ENCODE measurements at places on chromosomes 11 and 22. TPM values are rescaled to one million over a fixed set of nuclear protein-coding genes. Genes with fewer than 3 reads are reported as not detected.

DNA sequence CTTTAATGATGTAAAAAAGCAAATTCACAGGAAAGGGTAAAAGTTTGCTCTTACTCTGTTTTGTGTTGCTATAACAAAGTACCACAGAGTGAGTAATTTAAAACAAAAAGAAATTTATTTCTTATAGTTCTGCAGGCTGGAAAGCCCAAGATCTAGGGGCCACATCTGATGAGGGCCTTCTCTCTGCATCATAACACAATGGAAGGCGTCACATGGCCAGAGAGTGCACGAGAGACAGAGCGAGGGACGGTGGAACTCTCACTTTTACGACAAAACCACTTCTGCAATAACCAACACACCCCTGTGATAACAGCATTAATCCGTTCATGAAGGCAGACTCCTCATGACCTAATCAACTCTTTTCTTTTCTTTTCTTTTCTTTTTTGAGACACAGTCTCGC, 31.1 kb downstream of the CD6 start:
- no peak for DNase-seq

- DNase-seq, result no peak
Observed at GRCh38 chr11:34405079-34405858, 33.5 kb upstream of the CAT start.

DNA sequence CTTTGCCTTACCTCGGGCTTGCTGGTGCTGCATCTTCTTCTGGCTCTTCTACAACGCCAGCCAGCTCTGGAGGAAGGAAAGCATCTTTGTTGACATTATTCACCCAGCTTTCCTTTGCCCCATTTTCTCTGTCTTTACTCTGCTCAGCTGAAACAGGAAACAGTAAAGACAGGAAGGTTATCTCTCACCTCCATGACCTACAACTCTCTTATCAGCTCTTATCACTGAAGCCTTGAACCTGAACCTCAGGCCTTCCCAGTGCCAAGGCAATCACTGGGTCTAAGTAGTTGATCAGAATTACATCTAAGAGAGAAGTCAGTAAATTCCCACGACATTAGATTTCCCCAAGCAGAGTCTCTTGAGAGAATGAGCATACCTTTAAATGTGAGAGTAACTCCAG, 59.6 kb upstream of the CCDC89 start:
- DNase-seq, result no peak

GRCh38 chr11:106137061-106137460, 59.6 kb downstream of the AASDHPPT start:
- DNase-seq, result no peak

DNA sequence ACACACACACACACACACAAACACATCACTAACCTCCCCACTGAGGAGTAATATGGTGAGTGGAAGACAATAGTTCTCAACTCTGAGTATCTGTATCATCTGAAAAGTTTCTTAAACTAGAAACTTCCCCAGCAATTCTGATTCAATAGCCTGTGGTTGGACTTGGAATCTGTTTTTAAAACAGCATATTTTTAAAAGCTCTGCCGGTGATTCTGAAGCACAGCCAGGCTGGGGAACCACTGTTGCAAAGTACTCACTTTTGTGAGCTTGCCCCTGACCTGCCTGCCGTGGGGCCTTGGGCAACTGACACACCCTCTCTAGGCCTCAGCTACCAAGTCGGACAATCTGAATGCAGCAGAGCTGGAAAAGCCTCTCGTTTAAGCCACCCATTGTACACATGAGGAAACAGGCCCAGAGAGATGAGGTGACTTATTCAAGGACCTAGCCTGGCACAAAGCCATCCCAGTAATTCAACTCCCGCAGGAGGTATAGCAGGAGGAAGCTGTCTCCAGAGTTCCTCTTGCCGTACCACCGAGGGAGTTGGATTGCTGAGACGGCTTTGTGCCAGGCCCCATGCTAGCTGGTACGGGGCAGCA, 8.9 kb downstream of the SLC15A3 start:
- no peak for DNase-seq

Gene TRIM3
- 12.3 TPM for total RNA-seq

Gene MS4A6A
- 9.9 TPM for total RNA-seq

GRCh38 chr22:19466848-19467752, 11.9 kb downstream of the UFD1 start:
- DNase-seq, result no peak

DNA sequence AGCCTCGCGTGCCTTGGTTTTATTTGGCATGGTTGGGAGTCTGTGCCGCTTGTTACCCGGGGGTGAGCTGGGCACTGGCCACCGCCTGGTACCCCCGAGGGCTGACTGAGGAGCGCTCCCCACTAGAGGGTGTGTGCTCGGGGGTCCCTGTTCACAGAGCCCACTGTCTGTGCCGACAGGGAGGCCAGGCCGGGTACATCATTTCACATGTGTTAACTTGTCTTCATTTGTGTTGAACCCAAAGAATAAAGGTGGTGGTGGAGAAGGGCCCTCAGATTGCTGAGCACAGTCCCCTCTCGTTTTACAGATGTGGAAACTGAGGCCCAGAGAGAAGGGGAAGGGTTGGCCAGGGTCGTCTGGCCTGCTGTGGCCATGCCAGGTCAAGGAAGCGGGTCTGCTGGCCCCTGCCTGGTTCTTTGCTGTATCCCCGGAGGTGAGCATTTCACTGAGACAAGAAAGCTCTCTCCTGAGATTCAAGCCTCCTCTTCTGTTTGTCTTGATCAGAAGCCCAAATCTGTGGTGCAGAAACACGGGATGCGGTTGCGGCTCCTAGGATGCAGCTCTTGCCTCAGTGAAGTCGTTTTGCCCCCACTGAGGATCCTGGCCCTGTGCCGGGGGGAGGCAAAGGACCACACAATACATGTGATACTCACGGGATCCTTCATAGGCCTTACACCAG, 60.8 kb downstream of the FBLN1 start:
- no peak for DNase-seq

DNA sequence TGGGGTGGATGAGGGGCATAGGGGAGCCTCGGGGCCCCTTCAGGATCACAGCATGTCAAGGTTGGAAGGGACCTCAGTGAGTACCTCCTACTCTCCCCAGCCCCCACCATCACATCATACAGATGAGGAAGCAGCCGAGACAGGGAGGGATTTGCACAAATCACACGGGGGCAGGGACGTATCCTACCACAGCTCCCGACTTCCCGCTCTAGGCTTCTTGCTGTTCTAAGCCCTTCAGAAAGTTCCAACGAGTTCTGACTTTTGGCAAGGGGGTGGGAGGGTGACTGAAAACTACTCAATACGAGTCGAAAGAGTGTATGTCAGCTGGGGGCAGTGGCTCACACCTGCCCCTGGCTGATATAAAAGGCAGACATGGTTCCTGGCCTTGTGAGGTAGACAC, 4.7 kb upstream of the RAD9A start:
- no peak for DNase-seq

GRCh38 chr11:109237636-109238035, 184.4 kb upstream of the C11orf87 start:
- DNase-seq, result no peak

DNA sequence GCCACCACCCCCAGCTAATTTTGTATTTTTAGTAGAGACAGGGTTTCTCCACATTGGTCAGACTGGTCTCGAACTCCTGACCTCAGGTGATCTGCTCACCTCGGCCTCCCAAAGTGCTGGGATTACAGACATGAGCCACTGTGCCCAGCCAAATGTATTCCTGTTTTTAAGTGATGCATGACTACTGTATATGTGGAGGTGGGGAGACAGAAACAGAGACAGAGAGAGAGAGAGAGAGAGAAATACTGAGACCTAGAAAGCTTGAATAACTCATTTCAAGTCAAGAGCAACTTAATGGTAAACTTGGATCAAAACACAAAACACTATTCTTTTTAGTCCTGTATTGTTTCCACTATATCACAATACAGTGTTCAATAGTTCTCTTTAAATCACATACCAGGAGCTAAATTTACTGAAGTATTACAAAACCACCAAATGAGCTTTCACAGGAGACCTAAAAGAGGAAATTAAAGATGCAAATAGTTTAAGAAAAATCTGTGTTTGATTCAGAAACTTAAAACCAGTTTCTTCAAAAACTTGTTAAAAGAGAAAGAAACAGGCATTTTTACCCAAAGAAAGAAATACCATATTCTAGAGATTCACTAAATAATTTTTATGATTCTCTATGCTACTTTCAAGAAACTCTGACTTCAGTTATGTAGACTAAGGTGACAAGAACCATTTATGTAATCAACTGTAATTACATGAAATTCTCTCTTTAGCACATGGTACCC, 188.7 kb downstream of the ETS1 start:
- no peak for DNase-seq

DNA sequence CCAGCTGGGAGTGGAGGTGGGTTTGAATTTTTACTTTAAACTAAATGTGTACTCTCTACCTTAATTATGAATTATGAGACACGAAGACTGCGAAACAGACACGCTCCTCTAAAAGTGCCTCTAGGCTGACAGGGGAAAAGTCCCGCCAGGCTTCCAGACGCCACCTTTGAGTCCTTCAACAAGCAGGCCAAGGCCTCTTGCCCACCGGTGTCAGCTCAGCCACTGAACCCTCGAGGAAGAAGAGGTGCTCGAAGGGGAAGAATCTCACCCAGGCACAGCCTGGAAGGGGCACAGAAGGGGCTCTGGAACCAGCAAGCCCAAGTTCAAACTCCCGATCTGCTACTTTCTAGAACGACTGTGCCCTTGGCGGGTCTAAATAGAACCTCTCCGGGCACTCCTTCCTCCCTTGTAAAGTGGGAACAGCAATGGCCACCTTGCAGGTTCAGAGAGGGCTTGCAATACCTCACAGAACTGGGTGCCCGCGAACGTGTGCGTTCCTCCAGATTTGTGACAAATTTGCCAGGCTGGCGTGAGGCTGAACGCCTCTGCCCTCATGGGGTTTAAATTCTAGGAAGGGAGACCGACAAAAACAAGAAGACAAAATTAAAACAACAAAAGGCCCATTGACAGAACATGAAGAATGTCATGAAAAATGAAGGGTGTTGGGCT, 158.5 kb upstream of the GRK3 start:
- no peak for DNase-seq

DNA sequence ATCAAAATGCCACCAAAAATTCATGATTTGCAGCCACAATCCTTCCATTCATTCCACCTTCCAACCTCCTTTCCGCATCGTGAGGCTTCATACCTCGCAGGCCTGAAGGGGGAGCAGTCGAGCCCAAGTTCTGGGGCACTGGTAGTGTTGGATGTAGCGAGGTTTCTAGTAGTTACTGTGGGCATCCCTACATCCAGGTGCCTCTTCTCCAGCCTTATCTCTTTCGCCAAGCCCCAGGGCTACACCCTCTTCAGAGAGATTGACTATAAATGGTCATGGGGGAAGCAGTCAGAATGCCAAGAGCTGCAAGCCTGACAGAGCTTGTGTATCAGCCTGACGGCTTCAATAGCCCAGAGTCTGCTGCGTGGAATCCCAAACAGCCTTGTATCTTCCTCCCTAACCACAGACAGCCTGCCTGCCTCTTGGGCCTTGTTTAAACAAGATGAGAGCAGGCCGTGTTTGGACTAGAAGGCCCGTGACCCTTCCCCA, 28.9 kb downstream of the CLMP start:
- peak; percentile 14 for DNase-seq

- peak; percentile 87 for DNase-seq
Observed at GRCh38 chr22:36065775-36066544, 37.3 kb upstream of the RBFOX2 start.

GRCh38 chr22:35526333-35526979, 14.2 kb upstream of the RASD2 start:
- DNase-seq, result no peak

Gene OR52A1
- total RNA-seq, result not detected

- DNase-seq, result no peak
Observed at GRCh38 chr11:44221456-44221855, 88.5 kb downstream of the ALX4 start.

Gene SUSD2
- total RNA-seq, result 0.85 TPM

Gene RRAS2
- 88.0 TPM for total RNA-seq

- DNase-seq, result no peak
Observed at GRCh38 chr11:122207921-122208764, 92.1 kb upstream of the BLID start.

GRCh38 chr11:44228379-44228778, 81.6 kb downstream of the ALX4 start:
- DNase-seq, result no peak

GRCh38 chr22:47064016-47064415, 301.6 kb downstream of the TBC1D22A start:
- no peak for DNase-seq

Gene P4HA3
- not detected for total RNA-seq

- DNase-seq, result peak; percentile 38
Observed at GRCh38 chr11:33542921-33543320, 157.7 kb downstream of the C11orf91 start.

- no peak for DNase-seq
Observed at GRCh38 chr11:66510990-66511339, 530 bp downstream of the BBS1 start.

All from heart right ventricle (tissue), 16 donors.